ENCODE measurements at places on chromosomes 6 and 20.

- no peaks in the 10 kb centered on the region for H3K36me3 ChIP-seq
- no peaks in the 10 kb centered on the region for H3K4me1 ChIP-seq
- no peak overlapping the region for H3K27ac ChIP-seq
- H3K27me3 ChIP-seq: no peaks in the 10 kb centered on the region
- H3K4me3 ChIP-seq: no peak overlapping the region
Observed at GRCh38 chr6:103675807-103676406, 1183.8 kb downstream of the HACE1 start.

- no peak for DNase-seq
- H3K36me3 ChIP-seq: no peaks in the 10 kb centered on the region
- H3K4me3 ChIP-seq: no peak overlapping the region
- H3K4me1 ChIP-seq: no peaks in the 10 kb centered on the region
- H3K27me3 ChIP-seq: no peaks in the 10 kb centered on the region
Observed at GRCh38 chr20:59992526-59993084, 34.4 kb downstream of the CDH26 start.

DNA sequence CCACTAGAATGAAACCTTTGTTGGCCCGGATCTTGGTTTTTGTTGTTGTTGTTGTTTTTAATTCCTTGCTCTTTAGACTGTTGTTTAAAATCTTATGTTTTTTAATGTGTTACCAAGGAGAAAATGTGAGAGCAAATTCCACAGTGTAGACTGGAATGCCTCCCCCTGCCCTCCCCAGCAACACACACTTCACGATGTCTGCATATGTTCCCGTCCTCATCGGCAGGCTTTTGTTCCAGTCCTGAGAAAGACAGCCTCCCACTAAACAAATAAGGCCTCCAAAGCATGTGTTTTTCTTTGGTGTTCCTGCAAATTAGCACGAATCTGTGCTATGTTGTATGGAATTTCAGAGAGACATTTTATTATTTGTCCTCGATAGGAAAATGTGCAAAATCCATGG, 263.3 kb upstream of the QKI start:
- DNase-seq: no peak
- H3K36me3 ChIP-seq: no peaks in the 10 kb centered on the region
- H3K4me3 ChIP-seq: no peak overlapping the region
- H3K27me3 ChIP-seq: no peaks in the 10 kb centered on the region
- H3K27ac ChIP-seq: no peak overlapping the region
- no peaks in the 10 kb centered on the region for H3K4me1 ChIP-seq

GRCh38 chr20:61861858-61862257, 203.8 kb downstream of the TAF4 start:
- H3K4me1 ChIP-seq: no peaks in the 10 kb centered on the region
- H3K36me3 ChIP-seq: no peaks in the 10 kb centered on the region
- no peak for DNase-seq
- no peaks in the 10 kb centered on the region for H3K27me3 ChIP-seq
- H3K4me3 ChIP-seq: no peak overlapping the region

DNA sequence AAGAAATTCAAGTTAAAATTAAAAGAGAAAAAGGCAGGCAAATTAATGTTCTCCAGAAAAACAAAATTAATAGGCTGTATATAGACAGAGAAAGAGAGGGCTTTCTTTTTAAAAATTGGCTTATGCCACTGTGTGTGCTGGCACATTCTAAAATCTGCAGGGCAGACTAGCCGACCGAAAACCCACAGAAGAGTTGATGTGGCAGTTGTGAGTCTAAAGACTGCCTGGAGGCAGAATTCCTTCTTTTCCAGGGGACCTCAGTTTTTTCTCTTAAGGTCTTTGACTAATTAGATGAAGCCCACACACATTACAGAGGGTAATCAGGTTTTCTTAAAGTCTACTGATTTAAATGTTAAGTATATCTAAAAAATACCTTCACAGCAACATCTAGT, 85.7 kb downstream of the GJA1 start:
- no peak for DNase-seq
- no peaks in the 10 kb centered on the region for H3K4me1 ChIP-seq
- H3K36me3 ChIP-seq: no peaks in the 10 kb centered on the region
- H3K27me3 ChIP-seq: no peaks in the 10 kb centered on the region
- H3K27ac ChIP-seq: no peak overlapping the region
- H3K4me3 ChIP-seq: no peak overlapping the region

DNA sequence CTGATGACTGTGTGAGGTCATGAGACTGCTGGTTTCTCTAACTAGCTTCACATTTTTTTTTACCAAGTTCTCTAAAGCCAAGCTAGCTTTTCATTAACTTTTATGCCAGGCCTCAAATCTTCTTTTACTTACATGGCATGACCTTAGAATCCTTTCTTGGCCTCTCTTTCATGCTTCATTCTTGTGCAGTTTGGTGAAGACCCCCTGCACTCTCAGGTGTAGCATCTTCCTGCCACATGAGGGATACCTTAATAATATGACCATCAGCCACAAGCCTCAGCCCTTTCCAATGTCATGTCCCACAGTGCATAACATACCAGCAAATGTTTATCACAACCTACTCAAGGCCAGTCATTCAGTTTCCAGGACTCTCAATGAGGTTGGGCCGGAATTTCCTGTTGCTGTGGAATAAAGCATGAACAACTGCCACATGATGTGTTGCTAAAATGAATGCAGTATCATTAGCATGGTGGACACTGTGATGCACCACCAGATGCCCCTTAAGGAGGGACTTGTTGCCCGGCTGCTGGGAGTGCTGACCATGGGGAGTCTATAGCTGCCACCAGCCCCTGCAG, 72.2 kb downstream of the RIN2 start:
- H3K4me1 ChIP-seq: no peaks in the 10 kb centered on the region
- H3K36me3 ChIP-seq: no peaks in the 10 kb centered on the region
- no peak overlapping the region for H3K4me3 ChIP-seq
- no peak for DNase-seq

DNA sequence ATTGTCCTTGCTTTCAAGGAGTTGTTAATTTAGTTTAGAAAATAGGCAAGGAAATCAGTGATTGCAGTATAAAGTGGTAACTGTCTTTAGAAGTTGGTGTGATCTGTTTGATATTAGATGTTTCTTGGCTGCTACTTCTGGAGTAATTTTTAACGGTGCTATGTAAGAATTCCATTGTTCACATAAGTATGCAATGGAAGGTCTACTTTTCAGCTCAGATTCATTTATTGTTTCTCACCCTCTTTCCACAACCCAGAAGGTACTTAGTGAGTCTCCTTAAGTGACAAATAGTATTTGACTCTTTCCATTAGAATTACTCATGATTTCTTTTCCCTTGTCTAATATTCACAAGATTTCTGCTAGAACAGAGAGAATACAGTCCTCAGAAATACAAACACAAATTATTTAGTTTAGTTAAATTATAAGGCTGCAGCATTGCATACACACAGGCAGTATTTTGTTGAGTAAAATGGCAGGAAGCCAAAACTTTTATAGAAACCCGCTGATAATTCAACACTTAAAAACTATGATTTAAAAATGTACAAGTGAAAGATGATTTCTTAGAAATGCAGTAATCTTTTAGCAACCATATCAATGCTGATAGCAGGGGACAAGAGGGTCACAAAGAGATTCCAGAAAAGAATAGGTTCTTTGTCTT, 554.3 kb downstream of the CD109 start:
- no peak for DNase-seq
- no peaks in the 10 kb centered on the region for H3K36me3 ChIP-seq
- H3K27ac ChIP-seq: no peak overlapping the region
- H3K4me3 ChIP-seq: no peak overlapping the region
- no peaks in the 10 kb centered on the region for H3K4me1 ChIP-seq

- no peaks in the 10 kb centered on the region for H3K36me3 ChIP-seq
- H3K4me3 ChIP-seq: no peak overlapping the region
- peak; percentile 67 for DNase-seq
- H3K27ac ChIP-seq: peak overlapping the region; percentile 65
Observed at GRCh38 chr6:41558033-41558807, 12.0 kb downstream of the FOXP4 start.

DNA sequence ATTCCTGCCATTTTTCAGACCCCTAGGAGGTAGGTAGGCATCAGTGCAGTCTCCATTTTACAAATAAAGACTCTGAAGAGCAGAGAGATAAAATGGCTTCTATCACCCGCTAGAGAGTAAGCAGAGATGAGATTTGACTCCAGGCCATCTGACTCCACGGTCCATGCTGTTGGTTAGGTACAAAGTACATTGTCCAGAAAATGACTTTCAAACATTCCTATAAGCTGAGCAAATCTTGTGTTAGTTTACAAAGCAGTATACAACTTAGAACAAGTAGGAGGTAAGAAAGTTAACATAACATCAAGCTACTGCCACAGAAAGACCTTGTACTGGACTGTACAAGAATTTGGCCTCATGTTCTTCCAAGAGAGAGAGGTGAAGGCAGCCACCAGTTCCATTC, 14.9 kb downstream of the BTN1A1 start:
- H3K36me3 ChIP-seq: no peaks in the 10 kb centered on the region
- no peak overlapping the region for H3K4me3 ChIP-seq
- no peak overlapping the region for H3K27ac ChIP-seq
- peaks cover 2% of the 10 kb centered on the region for H3K4me1 ChIP-seq
- no peaks in the 10 kb centered on the region for H3K27me3 ChIP-seq
- DNase-seq: no peak

- H3K4me1 ChIP-seq: no peaks in the 10 kb centered on the region
- H3K4me3 ChIP-seq: peak overlapping the region; percentile 16
- no peaks in the 10 kb centered on the region for H3K36me3 ChIP-seq
- no peak overlapping the region for H3K27ac ChIP-seq
Observed at GRCh38 chr6:52285177-52286068, 881 bp upstream of the MCM3 start.

DNA sequence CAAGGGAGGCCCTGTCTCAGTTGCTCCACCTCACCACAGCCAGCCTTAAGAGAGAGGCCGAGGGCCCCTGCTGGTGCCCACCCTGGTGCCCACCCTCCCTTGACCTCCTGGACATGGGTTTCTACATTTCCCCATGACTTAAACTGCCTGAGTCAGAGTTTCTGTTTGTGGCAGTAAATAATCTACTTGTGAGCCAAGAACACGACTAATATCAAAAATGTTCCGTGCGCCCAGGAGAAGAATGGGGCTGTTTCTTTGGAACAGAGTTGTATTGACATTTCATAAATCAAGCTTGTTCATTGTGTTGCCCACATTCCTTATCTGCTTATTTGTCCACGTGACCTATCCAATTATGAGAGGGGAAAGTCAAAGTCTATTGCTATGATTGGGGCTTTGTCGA, 143.5 kb downstream of the ANKRD60 start:
- H3K27ac ChIP-seq: peak overlapping the region; percentile 87
- H3K27me3 ChIP-seq: no peaks in the 10 kb centered on the region
- no peaks in the 10 kb centered on the region for H3K36me3 ChIP-seq
- H3K4me3 ChIP-seq: no peak overlapping the region

DNA sequence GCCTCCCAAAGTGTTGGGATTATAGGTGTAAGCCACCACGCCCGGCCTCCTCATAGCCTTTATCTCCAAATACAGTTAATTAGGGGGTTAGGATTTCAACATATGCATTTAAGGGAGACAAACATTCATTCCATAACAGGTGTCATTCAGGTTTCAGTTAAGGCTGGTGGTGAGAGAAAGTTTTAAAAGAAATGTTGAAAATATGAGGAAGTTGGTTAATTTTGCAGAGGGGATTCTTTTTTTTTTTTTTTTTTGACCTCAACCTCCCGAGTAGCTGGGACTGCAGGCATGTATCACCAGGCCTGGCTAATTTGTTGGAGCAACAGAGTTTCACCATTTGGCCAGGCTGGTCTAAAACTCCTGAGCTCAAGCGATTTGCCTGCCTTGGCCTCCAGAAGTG, 12.5 kb upstream of the EBF4 start:
- H3K4me3 ChIP-seq: no peak overlapping the region
- H3K27me3 ChIP-seq: no peaks in the 10 kb centered on the region
- no peak overlapping the region for H3K27ac ChIP-seq
- no peaks in the 10 kb centered on the region for H3K36me3 ChIP-seq

GRCh38 chr6:150499882-150500312, 99.8 kb upstream of the PLEKHG1 start:
- H3K4me3 ChIP-seq: no peak overlapping the region
- no peaks in the 10 kb centered on the region for H3K36me3 ChIP-seq
- no peaks in the 10 kb centered on the region for H3K27me3 ChIP-seq

GRCh38 chr6:8865451-8865850, 430.1 kb upstream of the SLC35B3 start:
- H3K36me3 ChIP-seq: no peaks in the 10 kb centered on the region
- no peaks in the 10 kb centered on the region for H3K27me3 ChIP-seq
- no peak overlapping the region for H3K4me3 ChIP-seq
- H3K4me1 ChIP-seq: no peaks in the 10 kb centered on the region
- H3K27ac ChIP-seq: no peak overlapping the region

DNA sequence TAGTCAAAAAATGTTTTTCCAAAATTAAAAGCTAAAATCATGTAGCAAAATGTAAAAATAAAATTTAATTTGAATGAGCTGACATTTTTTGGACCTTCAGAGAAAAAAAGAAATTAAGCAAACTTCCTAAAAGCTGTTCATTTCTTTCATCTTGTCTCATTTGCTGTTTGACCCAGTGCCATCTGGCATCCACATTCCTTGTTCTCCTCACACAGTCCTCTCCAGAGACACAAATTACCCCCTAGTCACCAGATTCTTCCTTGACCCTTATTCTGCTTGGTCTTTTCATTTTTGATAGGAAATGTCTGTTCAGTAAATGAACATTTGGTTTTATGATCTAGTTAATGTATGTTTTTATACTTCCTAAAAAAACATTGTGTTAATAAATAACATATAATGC, 55.2 kb downstream of the HDDC2 start:
- no peaks in the 10 kb centered on the region for H3K36me3 ChIP-seq
- H3K27me3 ChIP-seq: no peaks in the 10 kb centered on the region
- H3K4me3 ChIP-seq: no peak overlapping the region
- H3K27ac ChIP-seq: no peak overlapping the region
- H3K4me1 ChIP-seq: no peaks in the 10 kb centered on the region

GRCh38 chr20:37841971-37842370, 61.0 kb upstream of the VSTM2L start:
- H3K27ac ChIP-seq: no peak overlapping the region
- peaks cover 7% of the 10 kb centered on the region for H3K4me1 ChIP-seq
- DNase-seq: no peak
- H3K36me3 ChIP-seq: no peaks in the 10 kb centered on the region

- no peaks in the 10 kb centered on the region for H3K36me3 ChIP-seq
- no peaks in the 10 kb centered on the region for H3K27me3 ChIP-seq
- no peak overlapping the region for H3K4me3 ChIP-seq
- H3K27ac ChIP-seq: no peak overlapping the region
- DNase-seq: no peak
Observed at GRCh38 chr6:88238065-88238464, 71.9 kb upstream of the CNR1 start.

GRCh38 chr6:149318581-149319286, 1.2 kb downstream of the TAB2 start:
- peak overlapping the region; percentile 91 for H3K4me3 ChIP-seq
- DNase-seq: no peak
- H3K36me3 ChIP-seq: no peaks in the 10 kb centered on the region
- H3K27me3 ChIP-seq: no peaks in the 10 kb centered on the region

GRCh38 chr6:134535831-134536230, 217.9 kb upstream of the SGK1 start:
- H3K36me3 ChIP-seq: no peaks in the 10 kb centered on the region
- no peak overlapping the region for H3K27ac ChIP-seq
- no peak overlapping the region for H3K4me3 ChIP-seq
- no peaks in the 10 kb centered on the region for H3K27me3 ChIP-seq
- H3K4me1 ChIP-seq: peaks cover 13% of the 10 kb centered on the region

- no peak overlapping the region for H3K27ac ChIP-seq
- H3K4me3 ChIP-seq: no peak overlapping the region
- H3K36me3 ChIP-seq: no peaks in the 10 kb centered on the region
- no peaks in the 10 kb centered on the region for H3K27me3 ChIP-seq
- DNase-seq: no peak
- no peaks in the 10 kb centered on the region for H3K4me1 ChIP-seq
Observed at GRCh38 chr6:18214003-18214402, 50.3 kb downstream of the DEK start.

GRCh38 chr6:71072508-71072907, 115.6 kb upstream of the B3GAT2 start:
- no peak overlapping the region for H3K4me3 ChIP-seq
- H3K36me3 ChIP-seq: no peaks in the 10 kb centered on the region
- no peaks in the 10 kb centered on the region for H3K27me3 ChIP-seq
- no peaks in the 10 kb centered on the region for H3K4me1 ChIP-seq
